ENCODE measurements at places on chromosomes 5 and 9.

DNA sequence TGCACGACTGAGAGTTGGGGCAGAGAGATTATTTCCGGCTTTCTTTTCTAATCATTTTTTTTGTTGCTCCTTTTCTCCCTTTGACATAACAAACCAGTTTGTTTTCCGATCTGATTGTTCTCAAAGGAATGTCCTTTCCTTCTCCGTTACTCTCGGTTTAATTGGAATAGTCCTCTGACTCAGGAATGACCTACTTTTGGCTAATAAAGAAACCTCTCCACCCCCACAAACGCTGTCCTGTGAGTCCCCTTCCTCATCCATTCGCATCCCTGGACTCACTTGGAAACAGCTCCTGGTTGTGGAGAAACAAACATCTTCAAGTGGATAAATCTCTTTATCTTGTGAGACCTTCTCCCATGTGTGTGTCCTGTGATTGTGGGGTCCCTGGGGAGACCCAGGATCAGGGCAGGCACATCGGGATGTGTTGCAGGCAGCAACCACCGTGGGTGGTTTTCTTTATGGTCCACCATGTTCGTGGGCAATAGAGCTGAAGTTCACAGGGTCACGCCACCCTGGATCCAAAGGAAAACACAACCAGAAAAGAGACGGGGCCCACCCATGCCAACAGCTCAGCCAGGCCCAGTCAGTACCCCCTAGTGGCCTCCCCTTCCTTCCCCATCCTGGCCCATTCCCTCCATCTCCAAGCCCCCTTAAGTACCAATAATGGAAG is 45.2 kb upstream of the NEK6 start:
- H3K27me3 ChIP-seq, result no peaks in the 10 kb centered on the region
- peaks cover 12% of the 10 kb centered on the region for H3K4me1 ChIP-seq
- H3K4me3 ChIP-seq, result no peak overlapping the region
- DNase-seq, result no peak

- peaks cover 97% of the 10 kb centered on the region for H3K27me3 ChIP-seq
- no peak overlapping the region for H3K4me3 ChIP-seq
- DNase-seq, result no peak
- H3K27ac ChIP-seq, result no peak overlapping the region
These were observed 18.5 kb downstream of the OR2V1 start for GRCh38 chr5:181112476-181112875.

- H3K4me1 ChIP-seq, result no peaks in the 10 kb centered on the region
- no peaks in the 10 kb centered on the region for H3K36me3 ChIP-seq
- no peaks in the 10 kb centered on the region for H3K27me3 ChIP-seq
- DNase-seq, result no peak
These were observed 237.5 kb upstream of the ADRA1B start for GRCh38 chr5:159678657-159679392.

DNA sequence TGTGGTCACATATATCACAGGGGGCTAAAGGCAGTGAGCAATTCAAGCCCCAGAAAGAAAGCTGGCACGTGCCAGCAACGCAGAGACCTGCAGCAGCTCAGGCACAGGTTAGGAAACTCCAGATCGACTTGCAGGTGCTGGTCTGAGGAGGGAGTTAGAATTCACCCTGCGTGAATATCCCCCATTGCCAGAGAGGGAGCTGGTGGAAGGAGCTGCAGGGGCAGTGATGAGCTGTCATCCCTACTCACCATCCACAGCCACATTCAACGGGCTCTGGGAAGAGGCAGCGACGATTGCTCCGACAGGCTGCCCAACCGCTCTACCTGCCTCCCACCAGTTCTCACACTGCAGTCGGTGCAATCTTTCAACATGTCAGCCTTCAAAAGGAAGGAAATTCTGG is 40.8 kb upstream of the CLK4 start:
- no peak overlapping the region for H3K27ac ChIP-seq
- H3K4me1 ChIP-seq, result no peaks in the 10 kb centered on the region
- H3K4me3 ChIP-seq, result no peak overlapping the region
- no peaks in the 10 kb centered on the region for H3K36me3 ChIP-seq
- DNase-seq, result no peak
- H3K27me3 ChIP-seq, result no peaks in the 10 kb centered on the region

- no peak for DNase-seq
- H3K27ac ChIP-seq, result no peak overlapping the region
These were observed 16.1 kb downstream of the UBAP2 start for GRCh38 chr9:34032631-34033030.

- H3K36me3 ChIP-seq, result no peaks in the 10 kb centered on the region
- no peak for DNase-seq
These were observed 74.9 kb downstream of the GTF3C4 start for GRCh38 chr9:132744881-132745755.

GRCh38 chr9:112224401-112225289 is 49.5 kb upstream of the SUSD1 start:
- no peak overlapping the region for H3K4me3 ChIP-seq
- peaks cover 15% of the 10 kb centered on the region for H3K36me3 ChIP-seq
- H3K27me3 ChIP-seq, result no peaks in the 10 kb centered on the region
- no peak overlapping the region for H3K27ac ChIP-seq
- H3K4me1 ChIP-seq, result no peaks in the 10 kb centered on the region

- DNase-seq, result no peak
- H3K36me3 ChIP-seq, result no peaks in the 10 kb centered on the region
- no peaks in the 10 kb centered on the region for H3K4me1 ChIP-seq
- H3K27ac ChIP-seq, result no peak overlapping the region
- no peak overlapping the region for H3K4me3 ChIP-seq
- peaks cover 58% of the 10 kb centered on the region for H3K27me3 ChIP-seq
These were observed 288.1 kb downstream of the GADD45G start for GRCh38 chr9:89892920-89893319.

Data from Calu3 (cell line).